OCI-M1 (cell line): ENCODE measurements at places on chromosomes 5 and 9.

DNA sequence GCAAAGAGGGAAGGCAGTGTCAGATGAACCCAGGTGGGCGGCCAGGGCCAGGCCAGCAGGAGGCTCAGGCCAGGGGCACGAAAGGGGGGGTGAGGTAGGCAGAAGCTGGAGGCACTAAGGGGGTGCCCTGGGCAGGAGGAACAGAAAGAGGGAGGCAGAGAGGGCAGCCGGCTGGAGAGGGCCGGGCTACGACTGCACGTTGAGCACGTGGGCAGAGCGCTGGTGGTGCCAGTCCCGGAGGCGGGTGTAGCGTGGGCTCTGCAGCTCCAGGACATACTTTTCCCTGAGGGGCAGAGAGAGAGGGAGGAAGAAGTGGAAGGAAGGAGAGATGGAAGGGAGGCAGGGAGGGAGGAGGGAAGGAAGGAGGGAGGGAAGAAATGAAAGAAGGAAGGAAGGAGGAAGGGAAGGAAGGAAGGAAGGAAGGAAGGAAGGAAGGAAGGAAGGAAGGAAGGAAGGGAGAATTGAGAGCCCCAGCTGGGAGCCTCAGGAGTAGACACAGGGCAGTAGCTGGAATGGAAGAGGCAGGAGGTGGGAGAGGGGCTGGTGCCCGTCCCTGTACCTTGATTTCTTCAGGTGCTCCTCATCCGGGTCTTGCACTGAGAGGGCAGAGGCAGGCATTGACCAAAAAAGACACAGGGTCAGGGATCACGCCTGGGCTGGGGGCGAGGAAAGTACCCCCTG lies 7.0 kb downstream of the PDLIM7 start:
- DNase-seq, result no peak

- no peak for DNase-seq
Observed at GRCh38 chr5:172736508-172737135, 34.4 kb downstream of the DUSP1 start.

- no peak for DNase-seq
Observed at GRCh38 chr5:126454081-126454480, 30.9 kb downstream of the GRAMD2B start.

- DNase-seq, result no peak
Observed at GRCh38 chr9:116020801-116021200, 132.8 kb upstream of the PAPPA start.

DNA sequence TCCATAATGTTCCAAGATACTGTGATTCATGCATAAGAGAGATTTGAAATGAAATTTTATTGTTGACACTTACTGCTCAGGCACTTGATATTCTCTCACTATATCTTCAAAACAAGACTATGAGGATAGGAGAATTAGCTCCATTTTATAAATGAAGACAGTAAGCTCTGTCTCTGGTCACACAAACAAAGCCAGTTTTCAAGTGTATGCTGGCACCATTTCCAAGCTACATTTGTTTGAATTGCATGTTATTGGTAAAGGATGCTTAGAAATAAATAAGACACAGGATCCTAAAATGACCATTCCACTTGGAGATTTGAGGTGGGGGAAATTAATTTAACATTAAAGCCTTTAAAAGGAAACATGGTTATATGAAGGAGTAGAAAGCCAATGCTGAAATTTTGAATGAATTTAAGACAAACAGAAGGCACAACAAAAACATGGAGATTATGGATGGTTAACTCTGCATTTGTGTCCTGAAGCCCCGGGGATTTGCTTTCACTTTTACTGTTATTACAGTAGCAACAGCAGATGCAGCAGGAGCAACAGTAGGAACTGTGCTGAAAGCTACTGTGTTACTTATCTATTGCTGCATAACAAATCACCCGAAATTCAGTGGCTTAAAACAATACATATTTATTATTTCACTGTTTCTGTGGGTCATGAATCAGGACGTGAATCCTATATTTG lies 79.7 kb upstream of the ASTN2 start:
- peak; percentile 53 for DNase-seq

DNA sequence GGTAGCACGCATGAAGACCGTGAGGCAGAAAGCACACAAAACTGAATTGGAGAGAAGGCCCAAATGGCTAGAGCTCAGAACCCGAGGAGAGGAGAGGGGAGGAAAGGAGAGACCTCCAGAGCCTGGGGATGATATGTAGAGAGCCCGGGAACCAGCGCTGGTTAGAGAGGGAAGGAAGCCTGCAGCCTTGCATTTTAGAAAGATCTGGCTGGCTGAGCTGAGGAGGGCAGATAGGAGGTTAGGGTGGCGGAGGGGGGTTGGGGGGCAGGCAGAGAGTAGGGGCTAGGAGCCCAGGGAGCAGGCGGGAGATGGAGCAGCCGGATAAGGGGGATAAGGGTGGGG lies 127.2 kb downstream of the C9orf50 start:
- no peak for DNase-seq

- DNase-seq, result no peak
Observed at GRCh38 chr9:79639354-79639753, 67.6 kb downstream of the TLE4 start.

DNA sequence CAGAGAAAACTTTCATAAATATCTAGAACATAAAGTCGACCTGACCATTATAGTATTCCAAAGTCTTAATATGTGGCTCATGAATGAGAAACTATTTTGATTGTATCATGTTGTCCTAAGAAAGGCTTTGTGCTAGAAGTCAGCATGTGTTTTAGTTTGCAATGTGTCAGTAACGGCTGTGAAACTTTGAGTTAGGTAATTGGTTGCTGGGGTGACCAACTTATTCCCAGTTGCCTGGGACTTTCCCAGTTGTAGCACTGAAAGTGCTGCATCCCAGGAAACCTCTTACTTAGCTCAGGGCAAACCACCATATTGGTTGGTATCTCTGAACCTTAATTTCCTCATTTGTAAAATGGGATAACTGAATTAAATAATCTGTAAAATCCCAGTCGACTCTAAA lies 114.6 kb upstream of the SLC12A2 start:
- DNase-seq, result no peak

GRCh38 chr9:107905308-107906020 lies 415.9 kb upstream of the KLF4 start:
- no peak for DNase-seq
